ENCODE measurements at places on chromosomes 7 and 10. TPM values are rescaled to one million over a fixed set of nuclear protein-coding genes. Genes with fewer than 3 reads are reported as not detected.

TEX36 gene
- not detected for total RNA-seq

ITPRID1 gene
- not detected for total RNA-seq

CHST15 gene
- 8.1 TPM for total RNA-seq

GNGT1 gene
- total RNA-seq = not detected

CDHR3 gene
- total RNA-seq = 5.4 TPM

CAMK2G gene
- 18.3 TPM for total RNA-seq

PHKG1 gene
- 0.31 TPM for total RNA-seq

CNNM1 gene
- 22.7 TPM for total RNA-seq

MKX gene
- not detected for total RNA-seq

LIPM gene
- total RNA-seq = not detected

SPAM1 gene
- total RNA-seq = not detected

SKIDA1 gene
- total RNA-seq = 1.5 TPM

GATA3 gene
- total RNA-seq = 4.5 TPM

OR2A12 gene
- total RNA-seq = not detected

FAM25G gene
- total RNA-seq = not detected

CPXM2 gene
- not detected for total RNA-seq

SUGCT gene
- total RNA-seq = 1.6 TPM

CNOT4 gene
- total RNA-seq = 11.8 TPM

CYP3A7 gene
- total RNA-seq = not detected

ADIRF gene
- total RNA-seq = not detected

PNLIPRP2 gene
- not detected for total RNA-seq

PIK3AP1 gene
- 0.67 TPM for total RNA-seq

CCDC71L gene
- total RNA-seq = 13.8 TPM
